Adipocyte (in vitro differentiated cells): ENCODE measurements at places on chromosomes 1 and 21.

DNA sequence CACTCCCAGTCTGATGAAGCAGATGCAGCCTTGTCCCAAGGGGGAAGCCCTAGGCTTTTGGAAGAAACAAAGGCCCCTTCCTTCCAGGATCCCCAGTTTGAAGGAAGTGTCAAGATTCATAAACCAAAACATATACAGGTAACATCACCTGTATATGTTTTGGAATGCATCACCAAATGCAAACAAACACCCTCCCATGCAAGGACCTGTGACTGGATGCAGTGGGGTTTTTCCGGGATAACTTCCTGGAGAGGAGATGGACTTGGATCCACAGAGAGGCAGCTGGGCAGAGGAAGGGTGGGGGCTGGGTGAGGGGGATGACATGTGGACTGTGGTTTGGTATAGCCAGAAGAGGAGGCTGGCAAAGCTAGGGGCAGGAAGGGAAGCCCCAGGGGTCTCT lies 1.5 kb upstream of the PLA2G2F start:
- no peak for DNase-seq

GRCh38 chr1:87140831-87141540 lies 187.7 kb upstream of the LMO4 start:
- no peak for DNase-seq

- DNase-seq: peak; percentile 48
Measured at GRCh38 chr1:178645808-178646200, 79.2 kb upstream of the RALGPS2 start.

DNA sequence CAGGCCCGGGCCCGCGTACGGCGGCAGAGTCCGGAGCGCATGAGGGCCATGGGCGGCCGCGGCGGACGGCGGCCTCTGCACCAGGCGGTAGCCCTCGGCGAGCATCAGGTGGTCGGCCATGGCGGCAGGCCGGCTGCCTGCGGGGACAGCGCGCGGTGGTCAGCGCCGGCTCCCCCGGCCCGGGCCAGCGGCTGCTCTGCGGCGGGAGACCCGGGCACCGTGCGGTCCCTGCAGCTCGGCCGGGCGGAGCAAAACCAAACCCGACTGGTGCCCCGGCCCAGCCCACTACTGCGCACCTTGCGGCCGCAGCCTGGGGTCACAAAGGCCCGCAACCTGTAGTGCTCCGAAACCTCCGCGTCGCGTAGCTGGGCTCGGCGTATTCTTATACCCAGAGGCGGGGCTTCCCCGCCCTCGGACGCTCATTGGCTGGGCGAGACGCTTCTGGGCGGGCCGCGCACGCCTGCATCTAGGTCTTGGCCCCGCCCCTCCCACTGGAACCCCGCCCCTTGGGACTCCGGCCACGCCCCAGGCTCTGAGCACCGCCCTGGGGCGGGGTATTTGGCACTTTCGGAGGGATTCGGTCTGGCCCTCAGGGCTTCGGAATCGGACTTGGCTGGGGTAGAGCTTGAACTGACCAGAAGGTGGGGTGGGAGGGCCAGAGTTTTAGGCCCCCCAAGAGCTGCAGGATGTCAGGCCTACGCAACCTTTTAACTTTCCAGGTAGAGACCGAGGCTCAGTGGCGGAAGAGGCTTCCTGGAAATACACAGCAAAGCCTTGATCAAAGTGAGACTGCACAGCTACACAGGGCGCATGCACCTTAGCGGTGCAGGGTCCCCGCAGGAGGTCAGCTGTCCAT lies at the start of gene CITED4:
CITED4 (minus strand) TSS at position 356 of the 856 bp plus-strand sequence; CDS start at position 120, 236 bp downstream.
- peak; percentile 98 for DNase-seq

- peak; percentile 96 for DNase-seq
Measured at GRCh38 chr1:192808518-192809306, at the start of gene RGS2. Gene RGS2 (plus strand): TSS chr1:192809039. CDS start chr1:192809072, 33 bp downstream.

DNA sequence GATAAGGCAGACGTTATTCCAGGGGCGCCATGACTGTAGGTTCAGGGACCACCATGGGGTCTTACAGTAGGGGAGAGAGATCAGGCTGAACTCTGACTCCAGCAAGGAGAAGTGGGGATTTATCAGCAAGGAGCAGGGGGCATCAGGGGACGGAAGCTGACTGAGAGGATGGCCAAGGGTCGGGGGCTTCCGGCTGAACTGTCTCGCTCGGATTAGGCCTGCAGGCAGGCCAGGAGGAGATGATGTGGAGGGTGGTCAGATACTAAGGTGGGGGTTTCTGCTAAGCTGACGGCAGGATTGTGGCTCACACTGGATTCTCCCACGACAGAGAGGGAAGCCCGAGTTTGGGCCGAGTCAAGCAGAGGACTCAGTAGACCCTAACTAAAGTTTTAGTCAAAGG lies 186.9 kb upstream of the VAMP3 start:
- DNase-seq: no peak

GRCh38 chr1:61332196-61332753 lies 249.9 kb downstream of the NFIA start:
- no peak for DNase-seq

- DNase-seq: peak; percentile 61
Measured at GRCh38 chr1:223233410-223234169, 90.5 kb upstream of the TLR5 start.

DNA sequence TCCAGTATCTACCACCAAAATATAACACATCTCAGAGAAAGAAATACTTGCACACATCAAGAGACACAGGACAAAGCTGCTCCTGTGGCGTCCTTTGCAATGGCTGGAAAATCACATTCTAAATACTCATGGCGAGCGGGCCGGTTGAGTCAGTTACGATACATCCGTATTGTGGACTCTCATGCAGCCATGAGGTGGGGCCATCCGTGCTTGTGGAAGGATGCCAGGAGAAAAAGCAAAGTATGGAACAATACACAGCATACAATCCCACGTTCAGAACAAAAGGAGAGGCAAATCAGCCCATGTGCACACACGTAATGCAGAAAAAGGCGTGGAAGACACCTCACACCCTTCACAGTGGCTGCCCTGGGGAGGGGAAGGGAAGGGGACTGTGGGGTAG lies 13.1 kb downstream of the ATP13A2 start:
- no peak for DNase-seq

- no peak for DNase-seq
Measured at GRCh38 chr1:177183836-177184235, 13.1 kb downstream of the BRINP2 start.

DNA sequence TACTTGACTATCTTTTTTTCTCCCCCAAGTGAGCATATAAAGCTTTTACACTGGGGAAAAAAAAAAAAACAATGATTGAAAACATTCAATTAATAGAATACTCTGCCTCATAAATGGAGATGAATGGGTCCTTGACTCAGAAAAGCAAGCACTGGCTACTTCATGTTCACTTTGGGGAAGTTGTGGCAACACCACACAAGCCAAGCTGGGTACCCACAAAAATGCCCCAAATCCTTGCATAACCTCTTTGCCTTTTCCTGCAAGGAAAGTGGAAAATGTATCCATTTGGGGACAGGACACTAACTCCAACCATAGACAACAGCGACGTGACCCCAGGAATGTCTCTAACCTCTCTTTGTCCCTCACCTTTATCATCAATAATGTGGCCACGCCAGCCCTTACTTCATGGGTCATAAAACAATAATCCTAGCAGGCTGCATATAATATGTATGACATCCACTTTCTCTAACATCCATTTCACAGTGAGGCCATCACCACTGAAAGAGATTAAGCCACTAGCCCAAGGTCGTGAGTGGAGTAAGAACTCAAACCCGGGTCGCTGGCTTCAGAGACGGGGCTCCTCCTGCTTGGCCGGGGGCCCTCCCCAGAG lies 2.3 kb downstream of the ECE1 start:
- DNase-seq: no peak

DNA sequence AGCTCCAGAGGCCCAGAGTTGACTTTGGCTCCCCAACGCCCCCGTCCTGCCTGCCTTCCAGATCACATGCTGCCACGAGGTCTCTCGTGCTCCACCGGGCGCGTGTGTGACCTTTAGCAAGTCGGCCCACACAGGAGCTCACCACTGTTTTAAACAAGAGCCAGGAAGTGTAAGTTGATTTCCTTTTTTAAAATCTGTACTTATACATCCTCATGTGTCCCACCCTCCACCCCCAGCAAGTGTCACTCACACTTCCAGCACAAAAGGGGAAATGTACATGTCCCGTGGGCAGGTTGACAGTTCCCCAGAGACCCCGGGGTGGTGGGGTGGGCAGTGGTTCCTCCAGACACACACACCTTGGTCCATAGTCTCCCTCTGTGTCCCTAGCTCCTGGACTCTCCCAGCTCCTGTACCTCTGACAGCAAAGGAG lies 84.4 kb downstream of the STUM start:
- no peak for DNase-seq

DNA sequence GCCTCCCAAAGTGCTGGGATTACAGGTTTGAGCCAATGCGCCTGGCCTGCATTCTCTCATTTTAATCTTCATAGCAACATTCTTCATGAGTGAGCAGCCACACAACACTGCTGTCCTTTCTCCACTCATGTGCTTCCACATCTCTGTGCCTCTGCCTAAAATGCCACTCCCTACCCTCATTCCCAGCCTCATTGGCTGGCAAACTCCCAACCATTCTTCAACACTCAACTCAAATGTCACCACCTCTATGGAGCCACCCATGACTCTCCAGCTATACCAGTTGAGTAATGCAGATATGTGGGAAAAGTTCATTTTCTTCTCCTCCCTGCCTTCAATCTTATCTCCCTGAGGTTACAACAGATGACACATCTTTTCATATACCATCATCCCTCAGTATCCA lies 53.9 kb upstream of the ZC3H12A start:
- no peak for DNase-seq

GRCh38 chr1:212121779-212122178 lies 86.2 kb downstream of the DTL start:
- DNase-seq: no peak

GRCh38 chr1:53147174-53147573 lies 4.7 kb upstream of the SLC1A7 start:
- DNase-seq: peak; percentile 15

DNA sequence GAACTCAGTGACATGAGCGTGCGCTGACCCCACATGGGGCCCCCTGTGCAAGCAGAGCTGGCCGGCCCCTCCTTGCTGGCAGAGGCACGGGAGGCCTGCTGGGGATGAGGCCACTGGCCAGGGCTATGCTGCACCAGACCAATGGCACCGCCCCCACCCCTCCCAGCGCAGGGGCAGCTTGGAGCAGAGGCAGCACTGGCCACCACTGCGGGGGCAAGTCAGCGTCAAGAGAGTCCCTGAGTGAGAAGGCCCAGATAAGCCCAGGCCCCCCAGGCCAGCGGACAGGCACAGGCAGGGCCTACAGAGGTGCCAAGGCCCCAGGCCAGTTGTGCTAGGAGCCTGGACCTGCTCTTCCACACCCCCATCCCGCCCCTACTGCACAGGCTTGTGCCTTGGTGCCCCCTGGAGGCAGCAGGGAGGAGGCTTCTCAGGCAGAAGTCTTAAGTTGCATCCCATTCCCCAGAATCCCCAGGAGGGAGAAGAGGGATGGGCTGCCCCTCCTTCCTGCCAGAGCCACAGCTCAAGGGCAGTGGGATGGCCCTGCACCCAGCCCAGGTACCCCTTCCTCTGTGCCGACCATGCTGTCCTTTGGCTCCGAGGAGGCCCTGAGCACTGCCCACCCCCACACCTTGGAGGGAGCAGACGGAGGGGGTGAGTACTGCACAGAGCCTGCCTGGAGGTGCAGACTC lies 35.8 kb downstream of the EPHX1 start:
- peak; percentile 84 for DNase-seq

DNA sequence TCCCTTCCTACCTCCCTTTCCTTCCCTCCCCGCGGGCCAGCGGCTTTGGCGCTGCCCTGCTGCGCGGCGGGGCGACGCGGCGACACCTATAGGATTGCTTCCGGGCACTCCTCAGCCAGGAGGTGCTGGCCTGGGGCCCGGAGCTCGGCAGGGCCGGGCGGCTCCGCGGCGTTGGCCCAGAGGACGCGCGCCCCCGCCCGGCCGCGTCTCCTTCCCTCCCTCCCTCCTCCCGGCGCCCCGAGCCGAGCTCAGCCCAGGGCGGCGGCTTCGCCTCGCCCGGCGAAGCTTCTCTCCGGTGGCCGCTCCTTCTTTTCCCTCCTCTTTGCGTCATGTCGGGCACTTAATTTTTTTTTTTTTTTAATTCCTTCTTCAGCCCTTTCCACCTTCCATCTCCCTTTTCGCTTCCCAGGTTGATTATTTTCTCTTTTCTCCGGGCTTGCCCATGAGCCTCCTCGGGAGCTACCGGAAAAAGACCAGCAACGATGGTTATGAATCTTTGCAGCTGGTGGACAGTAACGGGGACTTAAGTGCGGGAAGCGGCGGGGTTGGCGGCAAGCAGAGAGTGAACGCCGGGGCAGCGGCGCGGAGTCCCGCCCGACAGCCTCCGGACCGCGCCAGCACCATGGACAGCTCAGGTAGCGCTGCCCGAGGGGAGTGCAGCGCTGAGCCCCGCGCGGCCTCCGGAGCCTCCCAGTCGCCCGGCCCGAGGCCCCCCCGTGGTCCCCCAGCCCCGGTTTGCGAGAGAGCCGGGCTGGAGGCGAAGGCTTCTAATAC lies at the start of gene DNAJC6:
DNAJC6 (plus strand) TSS at position 240 of the 774 bp plus-strand sequence; CDS start at position 443, 203 bp downstream.
- peak; percentile 93 for DNase-seq
